ENCODE measurements at places on chromosomes 7 and 10.

DNA sequence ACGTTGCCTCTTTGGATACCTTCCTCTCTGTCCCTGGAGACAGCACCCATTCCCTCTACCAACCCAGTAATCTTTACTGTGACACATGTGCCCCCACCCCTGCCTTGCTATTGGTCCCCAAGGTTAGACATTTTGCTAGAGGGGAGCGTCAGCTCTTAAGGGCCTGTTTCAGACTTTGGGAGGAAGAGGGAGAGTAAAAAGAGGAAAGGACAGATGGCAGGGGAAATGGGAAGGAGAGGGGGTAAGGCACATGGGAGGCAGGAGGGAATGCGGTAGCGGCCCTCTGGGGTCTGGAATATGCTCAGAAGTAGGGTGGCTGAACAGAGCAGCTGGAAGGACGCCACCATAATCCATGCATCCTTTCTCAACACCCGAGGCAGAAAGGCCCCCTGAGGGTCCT, 12.2 kb downstream of the BLNK start:
- no peak for DNase-seq

DNA sequence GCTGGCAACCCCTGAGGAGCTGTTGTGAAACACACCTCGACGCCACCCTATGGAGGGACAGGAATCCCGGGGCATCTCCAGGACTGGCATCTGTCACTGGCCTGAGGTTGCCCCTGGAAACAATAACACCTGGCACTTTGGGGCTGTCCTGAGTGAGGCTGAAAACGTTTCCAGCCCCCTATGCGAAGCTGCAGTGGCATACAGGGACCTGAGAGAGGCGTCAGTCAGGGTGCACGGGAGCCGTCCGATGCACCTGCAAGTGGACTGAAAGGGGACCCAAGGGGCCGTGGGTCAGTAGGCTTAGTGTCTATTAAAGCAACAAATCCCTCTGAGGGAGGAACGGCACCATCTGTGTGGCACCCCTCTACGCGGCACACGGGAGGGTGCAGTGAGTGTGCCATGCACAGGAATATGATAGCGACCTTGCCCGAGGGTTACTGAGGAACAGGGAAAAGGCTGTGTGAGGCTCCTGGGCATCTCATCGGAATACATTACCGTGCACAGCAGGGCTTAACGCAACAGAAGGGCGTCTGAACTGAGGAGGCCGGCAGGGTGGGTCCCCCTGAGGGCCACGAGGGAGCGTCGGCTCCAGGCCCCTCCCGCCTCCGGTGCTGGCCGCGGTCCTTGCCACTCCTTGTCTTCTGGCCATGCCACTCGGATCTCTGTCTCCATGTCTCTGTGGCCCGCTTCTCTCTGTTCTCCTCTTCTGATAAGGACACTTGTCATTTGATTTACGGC, 50.4 kb downstream of the FOXL3 start:
- DNase-seq, result no peak

DNA sequence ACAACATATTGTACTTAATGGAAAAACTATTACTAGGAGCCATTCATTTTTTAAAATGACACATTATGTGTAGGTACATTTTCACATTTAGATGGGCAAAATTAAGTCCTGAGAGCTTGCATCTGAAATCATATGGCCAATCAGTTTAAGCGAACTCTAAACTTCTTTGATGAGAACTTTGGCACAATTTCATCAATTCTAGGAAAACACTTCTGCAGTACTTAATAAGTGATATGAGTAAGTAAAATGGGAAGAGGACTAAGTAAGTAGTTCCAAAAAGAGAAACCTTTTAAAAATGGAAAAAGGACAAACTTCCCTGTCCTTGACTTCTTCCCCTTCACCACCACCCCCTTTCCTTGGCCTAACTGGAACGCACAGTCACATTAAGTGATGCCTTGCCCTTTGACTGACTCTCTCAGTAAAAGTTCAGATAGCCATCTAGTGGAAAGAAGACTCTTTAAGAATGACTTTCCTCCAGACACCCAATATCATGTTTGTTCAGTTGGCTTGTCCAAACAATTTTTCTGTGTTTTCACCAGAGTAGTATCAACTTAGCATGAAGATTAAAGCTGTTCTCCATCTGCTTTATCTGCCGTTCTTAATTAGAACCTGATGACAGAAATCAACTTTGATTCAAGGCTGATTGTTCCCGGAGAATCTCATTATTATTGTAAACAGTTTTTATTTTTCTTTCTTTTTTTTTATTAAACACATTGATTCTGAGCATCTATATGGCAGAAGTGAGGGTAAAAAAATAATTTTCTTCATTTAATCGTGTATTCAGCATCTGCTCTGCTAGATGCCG, 45.1 kb downstream of the CNNM2 start:
- no peak for DNase-seq

GRCh38 chr10:128322950-128323349, 196.7 kb upstream of the MKI67 start:
- no peak for DNase-seq

DNA sequence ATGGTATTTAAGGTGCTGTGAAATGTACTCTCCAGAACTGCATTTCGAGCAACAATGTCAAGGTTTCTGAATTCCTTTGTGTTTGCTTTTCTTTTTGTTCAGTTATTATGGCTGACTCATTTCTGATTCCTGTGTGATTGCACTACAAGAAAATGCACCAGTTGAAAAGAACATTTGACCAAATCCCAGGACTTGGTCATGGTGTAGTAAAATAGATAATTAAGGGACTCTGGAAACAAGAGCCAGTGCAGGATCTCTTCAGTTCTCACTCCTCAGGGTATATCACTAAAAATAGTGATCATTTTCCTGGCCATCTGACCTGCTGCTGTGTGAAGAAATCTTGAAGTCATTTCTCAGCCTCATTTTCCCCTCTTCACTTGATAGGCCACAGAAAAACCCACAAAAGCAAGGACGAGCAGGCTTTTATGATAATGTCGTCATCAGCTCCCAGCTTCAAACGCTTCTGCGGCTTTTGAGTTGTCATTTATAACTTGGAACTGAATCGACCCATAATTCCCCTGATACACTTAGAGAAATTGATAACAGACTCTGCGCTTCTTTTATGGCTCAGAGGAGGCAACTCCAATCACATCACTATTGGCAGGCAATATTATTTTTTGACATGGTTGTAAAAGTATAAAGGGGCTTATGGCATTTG, 274.7 kb downstream of the HDAC9 start:
- DNase-seq, result no peak

- DNase-seq, result no peak
Observed at GRCh38 chr10:4383651-4384098, 442.3 kb upstream of the AKR1E2 start.

- DNase-seq, result peak; percentile 45
Observed at GRCh38 chr10:121578965-121579364, 19.3 kb downstream of the FGFR2 start.

- no peak for DNase-seq
Observed at GRCh38 chr7:155965010-155965409, 152.7 kb upstream of the SHH start.

DNA sequence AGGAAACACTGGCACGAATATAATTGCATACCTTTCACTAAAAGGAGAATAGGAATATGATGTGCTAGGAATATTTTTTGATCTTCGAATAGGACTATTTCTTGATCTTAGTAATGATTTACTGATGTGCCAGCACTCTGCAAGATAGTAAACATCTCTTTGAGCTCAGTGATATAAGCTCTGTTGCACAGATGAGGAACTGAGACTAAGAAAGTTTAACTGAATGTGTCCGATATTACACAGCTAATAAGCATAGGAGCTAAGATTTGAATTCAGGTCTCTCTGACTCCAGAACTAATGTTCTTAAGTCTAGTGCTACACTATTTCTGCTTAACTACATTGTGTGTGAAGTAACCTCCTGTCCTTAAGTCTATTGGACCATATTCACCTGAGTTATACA, 98.4 kb upstream of the PTPRZ1 start:
- DNase-seq, result no peak

DNA sequence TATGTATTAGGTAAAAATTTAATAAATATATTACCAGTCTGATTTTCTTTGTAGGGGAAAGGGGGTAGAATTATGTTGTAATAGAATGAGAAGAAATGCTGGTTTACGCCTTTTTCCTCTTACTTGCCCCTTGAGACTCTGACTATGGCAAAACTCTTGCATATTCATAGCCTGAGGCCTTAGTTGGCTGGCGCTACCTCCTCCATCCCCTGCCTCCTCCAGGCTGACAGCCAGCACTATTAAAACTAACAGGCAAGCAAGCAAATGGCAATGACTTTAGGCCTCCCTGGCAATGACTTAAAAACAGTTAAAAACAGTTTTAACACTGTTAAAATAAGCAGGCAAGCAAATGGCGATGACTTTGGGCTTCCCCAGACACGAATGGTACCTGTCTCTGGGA, 14.4 kb downstream of the PKD2L1 start:
- no peak for DNase-seq

DNA sequence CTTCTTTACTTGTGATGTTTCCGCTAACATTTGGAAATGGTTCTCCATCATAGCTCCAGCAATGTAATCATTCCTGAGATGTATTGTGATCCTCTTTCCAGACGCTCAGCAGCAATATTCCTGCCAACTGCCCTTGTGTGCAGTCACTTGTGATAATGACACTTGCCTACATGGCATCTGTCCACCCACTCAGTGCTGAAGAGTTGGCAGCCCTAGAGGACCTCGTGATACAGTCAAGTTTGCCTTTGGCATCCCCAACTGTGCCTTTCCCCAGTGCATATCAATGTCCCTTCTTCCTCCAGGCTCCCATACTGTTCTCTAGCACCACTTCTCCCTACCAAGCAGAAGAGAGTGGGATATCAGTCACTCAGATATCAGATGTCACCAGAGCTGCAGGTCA, 64.9 kb downstream of the MYOF start:
- DNase-seq, result no peak

DNA sequence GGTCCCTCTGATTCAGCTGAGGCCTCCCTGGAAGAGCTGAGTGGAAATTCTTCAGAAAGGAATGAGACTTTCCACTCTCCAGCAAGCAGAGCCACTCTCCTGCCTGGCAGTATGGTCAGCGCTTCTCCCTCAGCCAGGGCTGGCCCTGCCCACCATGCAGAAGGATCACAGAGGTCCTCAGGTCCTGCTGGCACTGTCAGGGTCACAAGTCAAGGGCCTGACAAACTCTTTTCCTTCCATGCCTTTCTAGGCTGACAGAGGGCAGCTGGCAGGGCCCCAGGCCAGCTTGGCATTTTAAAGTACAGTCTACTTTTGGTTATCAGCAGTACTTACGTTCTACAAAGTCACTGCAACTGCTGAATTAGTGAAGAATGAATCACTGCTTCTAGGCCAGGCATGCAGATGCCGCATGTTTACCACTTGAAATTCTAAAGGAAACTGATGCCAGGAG, 119.3 kb upstream of the FRMD4A start:
- DNase-seq, result no peak

DNA sequence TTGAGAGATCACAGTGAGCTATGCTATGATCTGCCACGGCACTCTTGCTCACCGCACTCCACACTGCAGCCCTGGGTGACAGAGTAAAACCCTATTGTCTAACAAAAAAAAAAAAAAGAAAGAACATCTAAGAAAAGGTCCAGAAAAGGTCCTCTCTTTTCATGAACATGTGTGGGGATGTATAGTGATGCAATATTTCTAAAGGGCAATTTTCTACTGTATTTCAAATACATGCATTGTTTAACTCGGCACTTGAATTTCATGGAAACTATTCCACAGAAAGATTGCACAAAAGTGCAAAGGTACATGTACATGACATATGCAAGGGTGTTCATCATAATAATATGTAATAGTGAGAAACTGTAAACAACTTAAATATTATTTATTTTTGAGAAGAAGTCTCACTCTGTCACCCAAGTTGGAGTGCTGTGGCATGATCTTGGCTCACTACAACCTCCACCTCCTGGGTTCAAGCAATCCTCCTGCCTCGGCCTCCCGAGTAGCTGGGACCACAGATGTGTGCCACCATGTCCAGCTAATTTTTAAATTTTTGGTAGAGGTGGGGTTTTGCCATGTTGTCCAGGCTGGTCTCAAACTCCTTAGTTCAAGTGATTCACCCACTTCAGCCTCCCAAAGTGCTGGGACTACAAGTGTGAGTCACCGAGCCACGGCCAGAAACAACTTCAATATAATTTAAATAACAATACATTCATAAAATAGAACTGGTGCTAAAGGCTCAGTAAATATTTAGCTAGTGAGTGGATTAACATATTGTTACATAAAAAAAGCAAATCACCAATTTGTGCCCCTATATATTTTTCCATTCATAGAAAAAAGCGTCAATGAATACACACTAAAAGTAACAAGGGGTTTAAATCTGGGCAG, 1.3 kb upstream of the PPRC1 start:
- DNase-seq, result no peak

DNA sequence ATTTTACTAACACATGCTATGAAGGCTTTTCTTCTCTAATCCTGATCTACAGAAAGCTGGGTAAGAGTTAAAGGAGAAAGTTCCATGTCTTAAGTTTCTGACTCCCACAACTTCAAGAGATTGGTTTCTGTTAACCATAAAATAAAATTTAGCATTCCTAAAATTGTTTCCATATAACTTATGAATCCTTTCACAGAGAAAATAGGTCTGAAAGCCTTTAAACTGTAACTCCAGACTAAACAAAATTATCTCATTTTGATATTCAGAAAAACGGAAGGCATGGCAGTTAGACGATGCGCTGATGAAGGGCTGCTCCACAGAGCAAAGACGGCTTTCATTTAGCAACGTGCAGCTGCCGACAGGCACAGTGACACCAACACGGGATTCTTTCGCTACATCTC, 133.3 kb downstream of the SLC25A13 start:
- DNase-seq, result no peak

DNA sequence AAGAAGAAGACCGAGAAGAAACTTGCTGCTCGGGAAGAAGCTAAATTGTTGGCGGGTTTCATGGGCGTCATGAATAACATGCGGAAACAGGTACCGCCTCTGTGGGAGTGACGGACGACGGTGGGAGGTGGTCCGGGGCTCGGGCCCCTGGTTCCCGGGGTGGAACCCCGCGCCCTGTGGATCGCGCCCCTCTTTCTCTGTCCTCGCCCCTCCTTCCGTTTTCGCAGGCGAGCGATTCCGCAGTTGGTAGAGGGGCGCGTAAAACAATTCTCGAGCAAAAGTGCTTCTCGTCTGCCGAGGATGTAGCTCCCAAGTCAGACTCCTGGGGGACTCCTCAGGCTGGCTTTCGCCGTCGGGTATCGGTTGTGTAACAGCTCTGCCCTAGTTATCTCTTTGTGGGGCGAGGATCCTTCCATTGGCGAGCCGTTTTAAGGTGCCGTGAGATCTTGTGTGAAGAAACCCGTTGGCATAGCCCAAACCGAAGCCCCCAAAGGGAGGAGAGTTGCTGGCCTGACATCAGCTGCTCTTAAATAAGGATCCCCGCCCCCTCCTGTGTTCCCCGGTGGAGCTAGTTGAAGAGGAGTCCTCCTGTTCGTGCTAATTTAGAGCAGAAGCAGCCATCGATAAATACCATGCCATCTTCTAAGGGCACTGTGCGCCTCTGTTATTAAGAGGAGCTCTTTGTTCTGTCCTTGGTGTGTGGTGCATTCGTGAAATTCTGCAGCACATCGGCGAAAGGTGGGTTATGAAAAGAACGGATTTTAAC, 655 bp downstream of the KLHL7 start:
- peak; percentile 80 for DNase-seq
